ENCODE measurements at places on chromosomes 7 and 10.
A peak's percentile ranks its signal among the peaks of the same experiment; 100 is the strongest.

GRCh38 chr10:126921974-126922525 is 16.8 kb downstream of the DOCK1 start:
- DNase-seq = no peak

- DNase-seq = no peak
These were observed 152.6 kb downstream of the ZMYND11 start for GRCh38 chr10:287814-288213.

DNA sequence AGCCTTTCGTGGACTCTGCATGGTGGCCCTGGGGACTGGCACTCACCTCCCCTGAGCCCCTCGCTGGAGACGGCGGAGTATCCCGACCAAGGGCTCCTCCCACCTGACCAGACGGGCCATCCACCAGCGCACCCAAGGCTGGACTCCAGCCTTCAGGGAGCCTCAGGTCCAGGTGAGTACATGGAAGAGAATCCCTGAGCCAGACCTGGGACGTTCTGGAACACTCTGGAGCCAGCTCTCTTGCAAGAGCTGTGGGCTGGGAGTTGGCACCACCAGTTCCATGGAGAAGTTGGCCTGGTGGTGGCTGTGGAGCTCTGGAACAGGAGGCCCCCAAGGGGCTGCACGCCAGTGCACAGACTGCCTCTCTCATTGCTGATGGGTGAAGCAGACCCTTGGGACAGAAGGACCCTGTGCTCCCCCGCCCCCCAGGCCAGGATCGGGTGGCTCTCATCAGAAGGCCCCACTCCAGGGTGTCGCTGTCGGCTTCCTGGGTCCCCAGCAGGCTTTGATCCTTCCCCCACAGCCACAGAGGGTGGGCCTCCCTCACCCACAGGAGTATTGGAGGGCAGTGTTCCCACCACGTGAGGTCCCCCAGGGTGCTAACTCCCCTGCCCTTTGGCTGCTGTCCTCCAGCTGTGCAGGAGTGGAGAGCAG is 189.9 kb downstream of the EBF3 start:
- DNase-seq = no peak

- no peak for DNase-seq
These were observed 24.5 kb upstream of the SAMD9L start for GRCh38 chr7:93172683-93173082.

DNA sequence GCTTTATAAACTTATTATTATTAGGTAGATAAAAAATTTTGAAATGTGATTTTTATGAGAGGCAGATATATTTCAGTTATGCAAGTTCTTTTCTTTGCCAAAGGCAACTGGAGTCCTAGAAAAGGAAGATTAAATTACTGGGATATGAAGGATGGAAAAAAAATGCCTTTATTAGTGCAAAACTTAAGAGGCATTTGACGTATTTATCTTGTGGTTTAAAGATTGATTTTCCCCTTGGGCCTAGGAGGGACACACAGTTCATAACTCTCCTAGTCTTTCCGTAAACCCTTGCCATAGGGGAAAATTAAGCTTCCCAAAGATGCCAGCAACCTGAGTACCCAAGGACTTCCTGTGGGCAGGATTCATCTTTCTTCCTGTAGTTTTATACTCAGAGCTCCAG is 3.1 kb upstream of the STEAP4 start:
- DNase-seq = no peak

DNA sequence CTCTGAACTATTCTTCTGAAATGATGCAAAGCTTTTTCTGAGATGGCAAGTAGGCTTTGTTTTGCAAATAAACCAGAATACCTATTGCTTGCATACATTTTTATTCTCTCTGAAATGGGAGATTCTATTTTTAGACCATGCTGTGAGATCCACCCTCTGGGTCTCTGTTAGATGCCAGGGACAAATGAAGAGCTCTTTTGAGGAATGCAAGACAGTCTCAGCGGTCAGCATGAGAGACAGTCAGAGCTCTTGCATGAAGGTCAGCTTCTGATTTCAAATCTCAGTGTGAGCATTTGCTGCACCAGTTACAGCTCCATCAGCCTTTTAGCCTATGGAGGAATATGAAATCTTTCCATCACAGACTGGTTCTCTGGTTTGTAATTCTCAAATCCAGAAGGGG is 429.9 kb upstream of the KLF6 start:
- no peak for DNase-seq

DNA sequence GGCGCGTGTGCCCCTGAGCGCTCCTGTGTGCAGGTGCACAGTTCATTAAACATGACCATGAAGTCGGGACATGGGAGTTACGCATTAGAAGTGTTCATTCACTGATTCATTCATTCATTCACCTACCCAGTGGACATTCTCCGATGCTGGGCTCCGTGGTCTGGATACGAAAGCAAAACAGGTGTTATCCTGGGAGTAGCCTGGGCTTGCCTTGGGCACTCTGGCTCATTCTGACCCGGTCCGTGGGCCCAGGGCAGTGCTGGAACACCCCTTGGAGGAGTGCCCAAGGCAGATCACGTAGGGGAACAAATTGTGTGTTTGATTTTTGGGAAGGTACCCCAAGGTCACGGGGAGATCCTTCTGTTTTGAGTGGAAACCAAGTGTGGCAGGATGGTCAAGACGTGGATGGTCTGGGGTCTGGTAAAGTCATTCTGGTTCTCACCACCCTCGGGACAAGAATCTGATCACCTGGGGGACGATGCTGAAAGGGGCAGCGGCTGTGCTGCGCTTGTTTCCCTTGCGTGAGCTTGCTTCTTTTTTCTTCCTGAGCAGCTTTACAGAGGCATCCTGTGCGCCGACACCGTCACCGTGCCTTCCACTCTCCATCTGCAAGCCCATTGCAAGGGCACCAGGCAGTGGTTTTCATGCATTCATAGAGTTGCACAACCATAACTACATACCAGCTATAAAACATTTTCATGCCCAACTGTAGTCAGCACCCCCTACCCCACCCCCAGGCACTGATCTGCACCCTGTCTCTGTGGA is 10.1 kb downstream of the ELFN1 start:
- DNase-seq = no peak

DNA sequence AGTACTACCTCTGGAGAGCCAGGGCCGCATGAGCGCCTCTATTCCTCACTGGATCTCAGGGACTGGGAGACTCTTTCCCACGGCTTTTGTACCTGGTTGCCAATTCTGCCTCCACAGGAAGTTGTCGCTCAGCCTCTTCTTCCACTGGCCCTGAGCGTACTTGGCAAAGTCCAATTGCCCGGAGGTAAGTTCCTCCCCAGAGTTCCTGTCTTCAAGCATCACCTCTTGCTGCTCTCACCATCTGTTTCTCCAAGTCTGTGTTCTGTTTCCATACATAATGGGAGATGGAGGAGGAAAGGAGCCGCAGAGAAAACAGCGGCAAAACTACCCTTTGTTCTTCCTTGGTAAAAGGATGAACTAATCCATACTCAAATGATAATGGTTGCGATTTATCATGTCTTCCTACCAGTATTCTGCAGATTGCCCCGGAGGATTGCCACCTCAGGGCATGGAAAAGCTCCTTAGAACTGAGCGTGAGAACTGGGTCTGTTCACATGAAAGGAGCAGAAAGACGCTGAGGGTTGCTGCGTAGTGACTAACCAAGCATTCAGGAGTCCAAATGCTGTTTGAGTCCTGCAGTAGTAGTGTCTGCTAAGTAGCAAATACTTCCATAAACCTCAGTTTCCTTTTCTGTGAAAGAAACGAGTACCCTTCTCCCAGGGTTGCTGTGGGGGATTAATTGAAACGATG is 170.2 kb upstream of the GLI3 start:
- DNase-seq = no peak

GRCh38 chr10:119668461-119668860 is 17.3 kb downstream of the BAG3 start:
- no peak for DNase-seq

- DNase-seq = no peak
These were observed 18.3 kb downstream of the UNC5B start for GRCh38 chr10:71230656-71231025.

GRCh38 chr7:20558963-20559716 is 56.3 kb upstream of the ABCB5 start:
- DNase-seq = no peak

GRCh38 chr10:60368875-60369546 is 20.7 kb downstream of the ANK3 start:
- DNase-seq = no peak

GRCh38 chr10:11610826-11611247 is 613 bp downstream of the USP6NL start:
- DNase-seq = peak; percentile 47

All from memory B cell (primary cell).